ENCODE measurements at places on chromosomes 4 and X.

DNA sequence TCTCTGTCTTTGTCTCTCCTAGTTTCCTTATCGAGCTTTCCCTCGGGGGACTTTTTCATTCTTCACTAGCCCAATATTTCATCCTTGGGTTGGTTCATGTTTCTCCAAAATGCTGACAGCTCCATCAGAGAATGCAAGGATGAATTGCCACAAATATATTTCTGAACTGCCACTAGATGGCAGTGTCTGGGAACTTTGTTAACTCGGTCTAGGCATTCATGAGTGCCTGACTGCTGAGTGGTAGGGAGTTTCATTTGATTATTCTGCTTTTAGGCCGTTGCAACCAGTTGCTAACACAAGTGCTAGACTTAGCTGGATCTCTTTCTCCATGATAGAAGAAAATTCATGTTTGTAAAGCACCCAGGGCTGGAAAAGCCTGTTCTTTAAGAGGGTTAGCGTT, 73.5 kb upstream of the RAP2C start:
- DNase-seq = peak; percentile 62

DNA sequence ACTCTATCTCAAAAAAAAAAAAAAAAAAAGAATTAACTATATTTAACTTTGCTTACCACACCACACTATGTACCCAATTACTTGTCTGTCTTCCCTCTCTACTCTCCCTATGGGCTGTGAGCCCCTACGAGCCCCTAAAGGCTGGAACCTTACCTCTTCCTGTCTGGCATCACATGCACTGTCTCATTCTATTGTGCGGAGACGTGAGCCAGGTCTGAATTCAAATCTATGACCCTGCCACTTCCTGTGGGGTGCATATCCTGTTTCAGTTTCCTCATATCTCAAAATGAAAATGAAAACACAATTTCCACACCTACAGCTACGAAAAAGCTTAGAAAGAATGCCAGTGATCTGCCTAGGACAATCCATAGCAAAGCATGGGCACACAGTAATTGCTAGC, 42.9 kb upstream of the HS3ST1 start:
- peak; percentile 25 for DNase-seq

- no peak for DNase-seq
These were observed 62.6 kb upstream of the CLNK start for GRCh38 chr4:10747186-10747585.

DNA sequence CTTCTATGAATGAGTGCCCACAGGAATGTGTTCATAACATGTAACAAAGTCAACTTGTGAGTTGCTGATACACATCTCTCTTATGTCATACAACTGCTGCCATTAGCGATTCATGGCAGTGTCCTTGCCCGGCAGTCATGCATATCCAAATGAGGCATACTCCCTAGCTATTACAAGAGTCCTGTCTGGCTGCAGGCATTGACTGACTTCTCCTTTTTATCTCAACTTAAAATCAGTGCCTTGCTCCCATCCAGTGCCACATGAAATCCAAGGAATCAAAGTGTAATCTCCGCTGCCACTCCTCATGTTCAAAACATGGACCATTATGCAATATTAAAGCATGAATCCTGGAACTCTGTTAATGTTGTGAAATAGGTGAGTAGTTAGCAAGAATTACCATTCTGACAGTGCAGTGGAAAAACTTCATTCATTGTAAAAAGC, 348.9 kb upstream of the FTHL17 start:
- DNase-seq = peak; percentile 14

GRCh38 chr4:163107754-163108153, 58.9 kb downstream of the NAF1 start:
- DNase-seq = peak; percentile 1

DNA sequence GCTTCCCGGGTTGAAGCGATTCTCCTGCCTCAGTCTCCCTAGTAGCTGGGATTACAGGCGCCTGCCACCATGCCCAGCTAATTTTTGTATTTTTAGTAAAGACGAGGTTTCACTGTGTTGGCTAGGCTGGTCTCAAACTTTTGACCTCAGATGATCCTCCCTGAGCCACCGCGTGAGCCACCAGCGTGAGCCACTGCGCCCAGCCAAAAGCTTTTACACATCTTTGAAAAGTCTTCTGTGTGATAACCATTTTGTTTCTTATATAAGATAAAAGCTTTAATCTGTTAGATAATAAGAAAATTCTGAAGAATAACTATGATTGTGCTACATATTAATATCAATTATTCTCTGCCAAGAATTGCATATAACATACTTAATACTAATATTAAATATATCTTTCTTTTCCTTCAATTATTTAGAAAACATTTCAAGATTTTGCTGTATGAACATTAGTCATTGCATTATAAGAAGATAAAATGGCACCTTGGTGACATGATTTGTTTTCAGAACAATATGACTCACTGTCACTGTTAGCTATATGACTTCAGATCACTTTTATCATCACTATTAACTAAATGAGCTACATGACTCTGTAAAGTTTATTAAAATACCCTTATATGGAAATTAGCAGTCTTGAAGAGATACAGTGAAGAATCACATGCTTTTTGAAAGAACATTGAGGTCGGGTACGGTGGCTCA, 33.4 kb downstream of the RUFY3 start:
- DNase-seq = peak; percentile 4

DNA sequence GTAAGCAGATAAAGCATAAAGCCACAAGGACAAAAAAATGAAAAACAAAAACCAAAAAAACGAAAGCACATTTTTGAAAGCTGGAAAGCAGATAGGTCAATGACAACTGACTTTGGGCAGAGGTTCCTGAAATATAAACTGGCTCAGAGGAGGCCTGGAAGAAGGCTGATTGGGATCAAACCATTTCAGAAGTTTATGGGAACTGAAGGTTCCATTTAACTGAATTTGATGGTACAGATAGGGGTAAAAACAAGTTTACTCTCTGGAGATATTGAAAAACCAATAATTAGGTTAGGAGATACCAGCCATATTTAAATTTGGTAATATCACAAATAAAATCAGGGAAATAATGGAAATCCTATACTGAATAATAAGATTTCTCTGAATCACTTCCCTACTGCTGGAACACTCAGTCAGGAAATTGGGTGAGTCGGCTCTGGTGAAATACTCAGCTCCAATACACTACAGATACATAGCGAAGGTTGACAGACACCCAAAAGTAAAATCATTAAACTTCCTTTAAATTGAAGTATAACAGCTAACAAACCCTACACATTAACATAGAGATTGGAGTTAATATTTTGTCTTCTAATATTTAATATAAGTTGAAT, 1584.3 kb downstream of the STIM2 start:
- no peak for DNase-seq

DNA sequence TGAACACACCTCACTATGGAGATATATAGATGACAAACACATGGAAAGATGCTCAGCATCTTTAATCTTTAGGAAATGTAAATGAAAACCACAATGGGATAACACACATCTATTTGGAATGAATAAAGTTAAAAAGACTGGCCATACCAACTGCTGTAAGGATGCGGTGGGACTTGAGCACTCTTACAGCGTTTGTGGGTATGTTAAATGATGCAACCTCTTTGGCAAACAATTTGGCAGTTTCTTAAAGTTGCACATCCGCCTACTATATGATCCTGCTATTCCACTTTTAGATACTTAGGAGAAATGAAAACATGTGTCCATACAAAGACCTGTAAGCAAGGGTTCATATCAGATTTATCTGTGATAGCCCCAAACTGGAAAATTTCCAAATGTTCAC, 50.7 kb downstream of the MRPL1 start:
- DNase-seq = no peak

DNA sequence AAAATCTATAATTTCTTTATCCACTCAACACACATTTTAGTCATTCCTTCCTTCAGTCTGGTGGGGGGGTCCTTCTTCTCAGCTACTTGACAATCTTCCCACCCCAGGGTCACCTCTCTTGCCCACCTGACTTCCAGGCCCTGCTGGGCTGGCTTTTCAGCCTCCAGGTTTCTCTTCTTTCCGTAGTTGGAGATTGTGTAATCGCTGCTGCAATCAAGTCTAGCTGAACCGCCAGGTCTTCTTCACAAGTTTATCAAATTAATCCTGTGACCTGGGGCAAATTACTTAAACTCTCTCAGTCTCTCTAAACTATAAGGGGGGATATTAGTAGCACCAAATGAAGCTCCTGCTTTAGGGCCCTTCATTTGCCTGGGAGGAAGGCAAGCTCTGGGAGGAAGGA, 102.9 kb upstream of the TNIP3 start:
- no peak for DNase-seq

DNA sequence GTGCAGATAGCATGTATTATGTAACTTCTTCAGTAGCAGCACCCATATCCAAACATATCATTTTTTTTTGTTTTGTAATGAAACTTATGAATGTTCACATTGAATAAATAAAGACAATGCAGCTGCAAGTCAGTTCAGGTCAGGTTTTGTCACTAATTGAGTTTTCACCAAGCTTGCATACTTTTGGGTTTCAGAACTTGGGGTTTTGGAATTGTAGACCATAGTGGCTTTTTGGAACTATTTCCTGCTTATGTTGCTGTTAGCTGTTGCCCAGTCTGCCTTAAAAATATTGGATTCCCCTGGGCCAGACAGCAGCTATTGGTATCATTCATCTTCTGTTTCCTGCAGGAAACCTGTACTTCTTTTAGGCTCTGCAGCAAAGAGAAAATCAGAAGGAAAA, 113.4 kb upstream of the LIMCH1 start:
- no peak for DNase-seq

GRCh38 chrX:55123900-55124299, 35.1 kb downstream of the PAGE2 start:
- no peak for DNase-seq

DNA sequence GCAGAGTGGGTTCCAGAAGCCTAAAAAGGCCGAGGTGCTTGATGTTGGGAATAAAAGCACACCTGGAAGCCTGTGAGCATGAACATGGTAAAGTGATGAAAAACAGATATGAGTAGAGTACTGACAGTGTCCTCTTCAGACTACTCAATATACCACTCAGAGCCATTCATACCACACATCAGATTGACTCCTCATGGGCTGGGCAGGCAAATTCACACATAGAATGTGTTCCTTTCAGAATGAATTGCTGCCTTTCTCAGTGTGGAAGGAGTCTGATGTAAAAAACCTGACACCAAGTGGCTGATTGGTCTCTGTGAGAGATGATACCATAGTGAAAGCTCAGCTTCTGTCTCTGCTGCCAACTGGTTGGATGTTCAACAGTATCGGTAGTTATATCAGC, 442.7 kb downstream of the RAPGEF2 start:
- no peak for DNase-seq

DNA sequence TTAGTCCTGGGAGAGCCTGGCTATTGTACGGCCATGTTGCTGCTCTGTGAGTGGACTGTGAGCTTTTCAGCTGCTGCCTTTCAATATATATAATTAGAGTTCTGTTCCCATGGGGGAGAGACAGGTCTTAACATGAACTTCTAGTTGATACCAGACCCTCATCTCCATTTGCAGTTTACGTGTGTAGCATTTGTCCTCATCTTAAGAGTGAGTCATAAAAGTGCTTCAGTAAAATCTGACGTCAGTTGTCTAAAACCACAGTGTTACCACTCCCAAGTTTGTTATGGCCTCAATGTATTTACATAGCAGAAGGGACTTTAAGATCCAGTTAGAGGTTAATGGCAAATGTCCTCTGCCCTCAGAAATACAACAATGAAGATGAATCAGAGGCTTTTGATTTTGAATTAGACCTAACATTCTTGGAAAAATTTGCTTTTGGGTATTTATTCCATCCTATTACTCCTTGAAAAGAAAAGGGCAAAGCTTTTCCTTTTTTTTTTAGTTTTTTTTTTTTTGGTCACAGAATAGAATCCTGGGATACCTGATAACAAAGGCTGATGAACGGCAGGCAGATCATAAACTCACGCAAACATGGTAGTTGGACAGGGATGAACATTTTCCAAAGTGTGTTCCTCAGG, 38.6 kb downstream of the PHOX2B start:
- peak; percentile 91 for DNase-seq

- peak; percentile 36 for DNase-seq
These were observed 317.4 kb downstream of the ASMT start for GRCh38 chrX:1932231-1932630.

DNA sequence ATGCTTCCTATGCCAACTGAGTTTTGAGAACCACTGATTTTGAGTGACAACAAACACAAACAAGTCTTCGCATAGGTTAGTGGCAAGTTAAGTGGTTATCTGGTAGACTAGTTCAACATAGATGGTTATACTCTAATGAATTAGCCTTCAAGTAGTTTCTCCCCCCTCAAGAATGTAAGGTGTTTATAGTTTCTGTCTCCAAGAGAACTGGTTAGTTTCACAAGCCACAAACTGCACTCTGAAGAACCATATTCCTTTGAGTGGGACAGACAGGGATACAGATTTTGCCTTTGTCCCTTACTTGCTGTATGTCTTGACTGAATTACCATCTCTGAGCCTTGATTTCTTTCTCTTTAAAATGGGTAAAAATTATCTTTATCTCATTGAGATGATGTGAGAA, 41.5 kb downstream of the PASD1 start:
- DNase-seq = no peak

DNA sequence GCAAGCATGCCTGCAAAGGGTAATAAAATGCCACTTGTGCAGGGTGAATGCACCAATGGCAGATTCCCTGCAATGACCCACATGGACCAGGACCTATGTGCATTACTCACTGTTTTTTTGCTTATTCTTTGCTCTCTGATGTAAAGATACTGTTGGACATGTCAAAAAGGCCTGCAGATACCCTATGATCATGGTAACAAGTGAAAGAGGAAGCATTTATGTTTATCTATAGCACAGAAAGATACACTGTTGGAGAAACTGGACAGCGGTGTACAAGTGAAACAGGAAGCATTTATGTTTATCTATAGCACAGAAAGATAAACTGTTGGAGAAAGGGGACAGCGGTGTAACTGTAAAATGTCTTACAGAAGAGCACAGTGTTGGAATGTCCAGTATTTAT, 127.5 kb downstream of the PAPSS1 start:
- no peak for DNase-seq

DNA sequence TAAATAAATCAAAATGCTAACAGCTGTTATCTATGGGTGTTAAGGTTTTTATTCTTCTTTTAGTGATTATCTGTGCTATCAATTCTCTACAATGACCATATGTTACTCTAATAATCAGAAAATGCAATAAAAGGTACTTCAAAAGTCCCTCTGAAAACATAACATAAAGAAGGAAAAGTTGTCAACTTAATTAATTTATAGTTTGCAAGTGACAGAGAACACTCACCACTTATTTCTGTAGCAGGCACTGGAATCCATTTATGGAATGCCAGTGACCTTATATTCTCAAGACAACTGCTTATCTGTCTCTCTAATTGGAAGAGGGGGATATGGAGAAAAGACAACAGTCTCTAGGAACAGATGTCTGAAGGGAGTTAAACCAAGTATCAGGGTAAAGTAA, 25.6 kb upstream of the PLS3 start:
- DNase-seq = no peak

DNA sequence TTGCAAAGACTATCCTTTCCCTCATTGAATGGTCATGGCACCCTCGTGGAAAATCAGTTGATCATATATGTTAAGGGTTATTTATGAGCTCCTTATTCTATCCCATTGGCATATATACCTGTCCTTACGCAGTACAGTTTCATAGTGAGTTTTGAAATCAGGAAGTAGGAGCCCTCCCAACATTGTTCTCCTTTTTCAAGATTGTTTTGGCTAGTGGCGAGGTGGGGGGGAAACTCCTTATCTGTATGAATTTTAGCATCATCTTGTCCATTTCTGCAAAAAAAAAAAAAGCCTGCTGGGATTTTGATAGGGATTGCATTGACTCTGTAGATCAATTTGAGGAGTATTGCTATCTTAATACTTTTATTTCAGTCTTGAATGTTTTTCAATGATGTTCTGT, 2.5 kb upstream of the USP9X start:
- no peak for DNase-seq

All from M059J (cell line).